ENCODE measurements at places on chromosomes 2 and 18.

- no peak for DNase-seq
Observed at GRCh38 chr2:163207693-163208370, 369.3 kb upstream of the KCNH7 start.

DNA sequence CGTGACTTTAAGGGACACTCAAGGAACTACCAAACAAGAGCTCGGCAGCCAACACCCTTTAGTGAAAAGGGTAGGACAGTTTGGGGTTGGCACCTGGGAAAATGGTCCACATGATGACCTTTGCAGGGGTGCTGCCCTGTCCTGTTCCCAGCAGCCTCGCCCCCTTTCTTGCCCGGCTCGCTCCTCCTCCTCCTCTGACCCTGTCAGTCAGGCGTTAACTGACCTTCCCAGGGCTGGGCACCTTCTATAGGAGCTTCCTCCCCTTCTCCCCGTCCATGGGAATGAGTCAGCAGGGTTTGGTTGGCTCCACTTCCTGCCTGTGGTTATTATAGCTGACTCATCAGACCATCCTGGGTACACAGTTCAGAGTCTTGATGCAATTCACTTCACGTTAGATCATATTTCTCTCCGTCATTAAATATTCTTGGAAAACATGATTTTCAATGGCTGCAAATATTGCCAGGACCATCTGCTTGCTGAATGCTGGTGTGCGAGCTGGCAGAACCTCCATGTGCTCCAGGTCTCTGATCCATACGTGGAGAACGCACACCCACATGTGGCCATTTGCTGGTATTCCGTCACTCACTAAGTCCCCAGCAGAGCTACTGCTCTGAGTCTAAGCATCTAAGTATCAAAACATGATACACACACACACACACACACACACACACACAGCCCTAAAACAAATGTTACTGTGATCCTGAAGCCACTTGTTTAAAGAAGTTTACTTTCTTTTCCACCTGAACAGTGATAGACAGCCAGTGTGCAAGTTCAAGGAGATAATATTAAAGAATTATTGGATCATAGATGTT lies 185.0 kb downstream of the ANAPC1 start:
- peak; percentile 96 for DNase-seq

- no peak for DNase-seq
Observed at GRCh38 chr2:86039963-86040655, 65.6 kb downstream of the POLR1A start.

- no peak for DNase-seq
Observed at GRCh38 chr2:47720559-47720958, 62.4 kb upstream of the MSH6 start.

GRCh38 chr18:44714376-44714775 lies 33.7 kb downstream of the SETBP1 start:
- DNase-seq: no peak

DNA sequence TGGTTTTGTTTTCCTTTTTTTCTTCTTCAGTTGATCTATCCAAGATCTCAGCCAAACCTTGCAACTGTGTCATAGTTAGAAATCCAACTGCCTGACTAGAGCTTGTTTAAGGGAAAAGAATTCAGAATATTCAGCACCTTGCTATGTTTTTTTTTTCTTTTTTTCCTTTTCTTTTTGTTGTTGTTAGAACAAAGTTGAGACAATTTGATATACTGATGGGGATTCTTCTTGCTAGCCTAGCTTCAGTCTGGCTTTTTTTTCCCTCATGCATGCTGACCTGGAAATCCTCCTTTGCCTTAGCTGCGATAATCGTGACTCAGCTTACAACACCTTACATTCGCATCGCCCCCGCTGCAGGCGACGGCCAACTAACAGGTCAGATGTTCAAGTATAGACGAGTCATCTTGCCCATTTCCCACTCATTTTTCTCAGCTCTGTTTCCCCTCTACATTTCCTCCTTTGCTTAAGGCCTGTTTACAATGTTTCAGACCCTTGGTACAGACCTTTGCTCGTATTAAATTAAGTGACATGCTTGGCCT lies 487.2 kb upstream of the RAB12 start:
- no peak for DNase-seq

- DNase-seq: no peak
Observed at GRCh38 chr18:29664278-29665036, 1378.1 kb downstream of the DSC3 start.

GRCh38 chr2:65495251-65495877 lies 63.0 kb upstream of the SPRED2 start:
- DNase-seq: no peak

GRCh38 chr18:3248658-3249359 lies 1.2 kb downstream of the MYL12A start:
- DNase-seq: no peak

DNA sequence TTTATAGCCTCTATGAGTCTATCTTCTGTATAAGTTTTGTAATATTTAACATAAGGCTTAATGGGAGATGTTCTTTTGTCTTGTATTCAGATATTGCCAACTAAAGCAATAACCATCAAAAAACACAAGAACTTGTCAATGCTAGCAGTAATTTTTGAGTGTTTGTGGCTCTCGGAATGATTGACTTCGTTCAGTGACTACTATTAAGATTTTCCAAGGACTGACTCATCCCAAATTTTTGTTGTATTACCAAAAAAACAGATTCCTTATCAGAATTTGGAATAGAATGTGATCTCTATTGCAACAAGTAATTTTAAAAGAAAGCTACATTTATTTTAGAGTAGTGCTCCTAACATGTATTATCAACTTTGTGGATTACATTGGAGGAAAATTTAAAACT lies 8.1 kb downstream of the NABP1 start:
- no peak for DNase-seq

DNA sequence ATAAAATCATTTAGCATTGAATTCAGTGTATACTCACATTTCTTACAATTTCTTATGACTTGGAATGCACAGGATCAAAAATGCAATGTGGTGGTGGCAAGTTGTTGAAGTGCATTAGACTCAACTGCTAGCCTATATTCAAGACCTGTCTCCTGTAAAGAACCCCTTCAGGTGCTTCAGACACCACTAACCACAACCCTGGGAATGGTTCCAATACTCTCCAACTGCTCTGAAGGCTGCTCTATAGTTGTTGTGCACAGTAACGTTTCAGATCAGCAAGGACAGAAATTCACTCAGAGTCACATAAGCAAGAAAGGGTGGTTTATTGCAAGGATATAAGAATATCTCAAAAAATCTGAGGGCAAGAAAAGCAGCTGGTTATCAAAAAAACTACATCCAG lies 6.5 kb downstream of the GKN1 start:
- no peak for DNase-seq

DNA sequence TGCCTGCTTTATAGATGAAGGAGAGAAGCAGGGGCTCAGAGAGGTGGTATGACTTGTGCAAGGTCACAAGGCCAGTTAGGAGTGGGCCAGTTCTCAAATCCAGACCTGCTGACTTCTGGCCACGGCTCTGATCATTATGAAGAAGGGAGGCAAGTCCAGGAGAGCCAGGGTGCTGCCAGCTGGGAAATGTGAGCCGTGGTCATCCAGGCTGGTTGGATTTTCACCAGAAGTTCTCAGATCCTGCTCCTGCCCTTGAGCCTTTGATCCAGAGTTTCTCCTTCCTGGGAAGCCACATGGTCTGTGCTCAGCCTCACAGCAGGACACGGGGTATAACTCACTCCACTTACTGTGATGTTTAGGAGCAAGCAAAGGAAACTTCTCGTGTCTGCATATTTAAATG lies 239.9 kb downstream of the KLHL29 start:
- no peak for DNase-seq

DNA sequence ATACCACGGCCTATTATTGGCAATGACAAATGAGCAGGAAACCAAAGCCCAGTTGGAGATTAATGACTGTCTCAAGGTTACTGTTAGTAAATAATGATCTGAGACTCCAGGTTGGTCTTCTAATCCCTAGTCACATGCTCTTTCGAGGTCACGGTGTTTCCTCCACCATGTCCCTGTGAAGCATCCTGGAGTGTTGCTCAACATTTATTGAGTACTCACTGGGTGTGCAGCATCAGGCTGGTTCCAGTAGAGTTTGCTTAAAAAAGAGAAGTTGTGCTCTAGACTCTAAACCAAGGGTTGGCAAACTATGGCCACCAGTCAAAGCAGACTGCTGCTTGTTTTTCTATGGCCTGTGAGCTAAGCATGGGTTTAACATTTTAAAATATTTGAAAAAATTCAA lies 263.8 kb upstream of the ATP5MC3 start:
- DNase-seq: no peak

DNA sequence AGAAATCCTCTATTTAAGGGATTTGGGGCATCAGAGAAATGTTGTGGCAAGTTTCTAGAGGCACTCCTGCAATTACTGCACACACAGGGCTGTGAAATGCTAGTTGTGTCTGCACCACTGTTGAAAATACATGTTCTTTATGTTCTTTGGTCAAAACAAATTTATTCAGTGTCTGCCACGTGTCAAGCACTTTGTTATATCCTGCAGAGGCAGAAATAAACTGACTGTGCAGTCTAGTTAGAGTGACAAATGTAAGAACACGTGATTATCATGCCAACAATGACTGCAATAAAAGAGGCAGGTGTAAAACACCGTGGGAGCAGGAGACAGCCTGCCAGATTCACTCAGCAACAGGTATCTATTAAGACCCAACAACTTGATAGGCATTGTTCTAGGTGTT lies 423.3 kb downstream of the LRP1B start:
- DNase-seq: no peak

All from fibroblast of skin of left biceps (primary cell).